T-helper 17 cell (primary cell): ENCODE measurements at places on chromosomes 7 and 10. TPM values are rescaled to one million over a fixed set of nuclear protein-coding genes. Genes with fewer than 3 reads are reported as not detected.

DNA sequence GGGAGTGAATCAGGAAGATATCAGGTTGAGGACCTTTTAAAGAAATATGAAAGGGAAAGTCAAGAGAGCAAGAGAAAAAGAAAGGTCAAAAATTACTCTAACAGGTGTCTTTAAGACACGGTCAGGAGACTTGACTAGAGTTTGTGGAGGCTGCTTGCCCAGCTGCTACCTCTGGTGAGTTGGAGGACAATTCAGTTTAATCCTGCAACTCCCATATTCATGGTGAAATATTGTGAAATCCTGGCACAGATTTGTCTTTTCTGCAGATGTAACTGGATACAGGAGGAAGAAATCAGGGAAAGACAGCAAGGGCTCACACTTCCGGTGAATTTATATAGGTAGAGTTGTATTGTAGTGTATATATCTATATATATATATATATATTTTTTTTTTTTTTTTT lies 93.5 kb downstream of the AKAP9 start:
- DNase-seq, result no peak

GRCh38 chr10:60726257-60726656 lies 52.0 kb upstream of the CDK1 start:
- no peak for DNase-seq

- no peak for DNase-seq
Measured at GRCh38 chr7:18638594-18639452, 143.3 kb downstream of the HDAC9 start.

DNA sequence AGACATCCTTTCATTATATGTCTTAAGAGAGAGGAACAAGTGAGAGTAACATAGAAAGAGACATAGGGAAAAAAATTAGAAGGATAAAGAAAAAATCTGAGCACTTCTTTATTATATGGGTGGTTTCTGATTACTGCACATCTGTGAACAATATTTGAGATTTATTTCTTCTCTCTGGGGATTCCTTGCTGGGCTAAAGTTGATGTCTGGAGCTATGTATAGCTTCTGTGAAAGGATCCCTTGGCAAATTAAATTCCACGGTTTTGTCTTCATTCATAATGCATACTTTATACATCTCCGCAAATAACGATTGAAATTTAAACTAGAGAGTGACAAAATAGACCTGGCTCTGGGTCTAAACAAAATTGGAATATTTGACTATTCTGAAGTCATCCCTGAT lies 232.2 kb upstream of the CTBP2 start:
- DNase-seq, result no peak

GRCh38 chr10:117710181-117710798 lies 167.7 kb downstream of the EMX2 start:
- no peak for DNase-seq

DNA sequence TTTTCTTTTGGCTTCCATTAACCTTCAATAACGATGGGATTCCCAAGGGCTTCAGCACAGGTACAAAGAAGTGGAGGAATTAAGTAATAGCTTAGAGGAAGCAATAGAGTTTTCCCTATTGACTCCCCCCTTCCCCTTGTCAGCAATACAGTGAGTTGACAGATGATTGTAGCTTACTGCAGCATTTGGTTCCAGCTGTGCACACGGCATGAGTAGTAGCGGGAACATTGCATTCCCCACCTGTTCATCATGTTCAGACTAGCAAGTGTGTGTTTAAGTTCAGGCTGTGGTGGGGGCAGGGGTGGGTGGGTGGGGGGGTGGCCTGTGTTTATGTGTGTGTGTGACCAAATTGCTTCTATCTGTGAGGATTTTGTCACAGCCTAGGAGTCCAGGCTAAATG lies 4.6 kb upstream of the ADRA2A start:
- no peak for DNase-seq

DNA sequence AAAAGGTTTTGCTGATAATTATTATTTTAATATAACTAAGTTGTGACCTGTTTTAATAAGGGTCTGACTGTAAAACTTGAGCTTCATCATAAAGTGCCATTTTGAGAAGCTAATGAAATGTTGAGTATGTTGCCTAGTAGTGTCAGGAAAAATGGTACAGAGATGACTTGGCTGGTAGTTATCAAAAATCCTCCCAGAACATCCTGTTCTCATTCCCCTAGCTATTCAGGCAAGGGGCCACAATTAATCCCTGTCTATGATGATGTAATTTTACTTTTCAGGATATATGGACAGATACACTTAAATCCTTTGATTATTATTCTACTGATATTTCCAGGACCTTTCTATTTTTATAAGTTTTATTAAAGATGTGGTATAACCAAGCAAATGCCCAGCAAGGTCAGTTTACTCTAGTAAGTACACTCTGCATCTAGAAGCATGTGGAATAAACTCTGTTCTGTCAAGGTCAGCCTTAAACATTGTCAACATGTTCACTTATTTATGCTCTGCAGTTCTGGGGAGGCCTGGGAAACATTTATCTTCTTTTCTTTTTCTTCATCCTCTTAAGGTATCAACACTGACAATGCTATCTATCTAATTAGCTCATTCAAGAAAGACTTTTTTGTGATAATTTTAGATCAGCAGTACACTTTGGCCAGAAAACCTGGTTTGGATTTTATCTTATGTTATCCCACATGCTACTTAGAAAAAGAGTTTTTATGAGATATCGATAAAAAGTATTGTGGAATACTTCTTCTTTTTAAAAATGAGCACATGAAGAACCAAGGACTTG lies 32.1 kb downstream of the BTRC start:
- DNase-seq, result no peak

DNA sequence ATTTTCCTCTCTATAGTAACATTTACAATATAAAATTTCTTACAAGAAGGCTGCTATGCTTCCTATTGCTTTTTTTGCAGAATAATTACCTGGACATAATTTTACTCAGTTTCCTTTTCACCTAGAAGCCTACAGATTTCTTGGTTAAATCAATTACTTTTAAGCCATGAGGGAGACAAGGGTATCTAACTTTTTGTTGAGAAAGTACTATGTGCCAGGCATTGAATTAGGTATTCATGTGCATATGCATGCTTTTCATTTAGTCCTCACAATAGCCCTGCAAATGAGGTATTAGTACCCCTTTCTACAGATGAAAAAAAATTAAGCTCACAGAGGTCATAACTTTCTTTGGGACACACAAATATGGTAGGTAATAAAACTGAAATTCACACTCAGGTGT lies 16.4 kb downstream of the PCGF6 start:
- no peak for DNase-seq

The SAMD9L gene
- 17.7 TPM for total RNA-seq

DNA sequence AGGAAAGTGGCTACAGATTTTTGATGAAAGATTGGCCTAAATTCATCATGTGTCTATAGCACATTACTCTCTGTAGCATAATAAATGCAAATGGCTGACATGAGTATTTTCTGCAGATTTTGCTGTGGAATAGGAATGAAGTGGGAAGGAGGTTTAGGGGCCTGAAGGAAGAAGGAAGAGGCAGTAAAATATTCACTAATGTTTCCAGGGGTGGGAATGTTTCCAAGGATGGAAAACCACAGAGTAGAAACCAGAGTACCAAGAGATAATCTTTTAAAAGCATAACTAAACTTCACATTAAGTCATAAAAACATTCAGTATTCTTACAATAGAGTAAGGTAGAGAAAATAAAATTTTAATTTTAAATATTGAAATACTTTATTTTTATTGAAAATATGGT lies 267.8 kb downstream of the BICC1 start:
- no peak for DNase-seq
